ENCODE measurements at places on chromosomes 16 and 17. TPM values are rescaled to one million over a fixed set of nuclear protein-coding genes. Genes with fewer than 3 reads are reported as not detected.

GRCh38 chr16:86729686-86730085 is 151.3 kb downstream of the FOXL1 start:
- no peak for DNase-seq

DNA sequence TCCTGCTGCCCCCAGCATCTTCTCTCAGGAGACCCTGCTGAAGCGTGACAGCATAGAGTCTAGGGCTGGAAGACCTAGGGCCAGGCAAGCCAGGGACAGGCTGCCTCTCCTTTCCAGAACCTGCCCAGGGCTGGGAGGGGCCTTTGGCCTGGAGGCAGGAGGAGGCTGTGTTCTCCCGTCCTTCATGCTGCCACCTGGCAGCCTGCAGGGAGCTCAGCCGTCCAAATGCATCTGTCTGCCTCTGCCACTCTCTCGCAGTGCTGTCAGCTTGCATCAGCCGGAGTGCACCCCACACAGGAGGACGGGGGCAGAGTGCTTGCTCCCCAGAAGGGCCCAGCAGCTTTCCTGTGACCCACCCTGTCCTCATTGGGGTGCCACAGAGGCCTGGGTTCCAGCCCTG is 31.3 kb downstream of the ARHGAP23 start:
- DNase-seq: no peak

DNA sequence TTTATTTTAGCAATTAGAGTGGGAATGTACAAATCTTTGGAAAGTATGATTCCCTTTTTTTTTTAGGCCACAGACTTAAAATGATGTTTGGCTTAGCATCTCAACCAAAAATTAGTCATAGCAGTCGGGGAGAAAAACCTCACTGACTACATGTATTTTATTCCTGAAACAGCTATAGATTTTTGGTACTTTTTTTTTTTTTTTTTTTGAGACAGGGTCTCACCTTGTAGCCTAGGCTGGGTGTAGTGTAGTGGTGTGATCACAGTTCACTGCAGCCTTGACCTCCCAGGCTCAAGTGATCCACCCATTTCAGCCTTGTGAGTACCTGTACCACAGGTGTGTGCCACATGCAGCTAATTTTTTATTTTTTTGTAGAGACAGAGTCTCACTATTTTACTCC is 23.4 kb downstream of the RNFT1 start:
- no peak for DNase-seq

DNA sequence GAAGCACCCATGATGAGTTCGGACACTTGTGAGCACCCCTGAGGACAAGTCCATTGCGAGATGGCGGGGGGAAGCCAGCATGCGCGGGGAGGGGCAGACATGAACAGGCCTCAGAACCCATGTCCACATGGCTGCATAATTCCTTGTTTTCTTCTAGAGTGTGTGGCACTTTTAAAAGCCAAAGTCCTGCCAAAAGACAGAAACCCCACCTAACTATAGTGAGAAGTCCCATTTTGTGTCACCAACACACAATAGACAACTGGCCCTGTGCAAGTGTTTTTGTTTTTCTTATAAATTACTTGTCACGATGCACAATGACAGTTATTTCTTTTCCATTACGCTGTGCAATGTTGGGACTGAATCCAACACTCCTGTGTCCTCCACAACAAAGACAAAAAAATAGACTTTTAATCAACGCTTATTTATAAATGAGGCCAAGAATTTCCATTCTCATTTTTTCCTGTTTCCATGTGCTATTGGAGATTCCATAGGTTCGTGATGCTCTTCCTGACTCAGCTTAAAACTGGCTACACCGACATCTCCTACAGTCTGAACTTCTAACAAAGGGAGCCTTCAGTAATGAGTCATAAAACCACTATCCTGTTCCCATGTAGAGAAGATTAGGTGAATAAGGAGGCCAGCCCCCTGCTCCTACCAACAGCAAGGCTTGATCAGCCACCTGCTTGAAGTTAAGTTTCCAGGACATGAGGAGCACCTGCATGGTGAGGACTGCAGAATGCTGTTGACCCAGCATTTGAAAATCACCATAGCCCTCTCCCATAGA is 98.9 kb downstream of the ZNF423 start:
- DNase-seq: no peak

GRCh38 chr17:76594690-76595089 is 9.0 kb upstream of the ST6GALNAC2 start:
- DNase-seq: no peak

Gene CCDC78
- 0.97 TPM for total RNA-seq

Gene KRTAP3-1
- not detected for total RNA-seq

DNA sequence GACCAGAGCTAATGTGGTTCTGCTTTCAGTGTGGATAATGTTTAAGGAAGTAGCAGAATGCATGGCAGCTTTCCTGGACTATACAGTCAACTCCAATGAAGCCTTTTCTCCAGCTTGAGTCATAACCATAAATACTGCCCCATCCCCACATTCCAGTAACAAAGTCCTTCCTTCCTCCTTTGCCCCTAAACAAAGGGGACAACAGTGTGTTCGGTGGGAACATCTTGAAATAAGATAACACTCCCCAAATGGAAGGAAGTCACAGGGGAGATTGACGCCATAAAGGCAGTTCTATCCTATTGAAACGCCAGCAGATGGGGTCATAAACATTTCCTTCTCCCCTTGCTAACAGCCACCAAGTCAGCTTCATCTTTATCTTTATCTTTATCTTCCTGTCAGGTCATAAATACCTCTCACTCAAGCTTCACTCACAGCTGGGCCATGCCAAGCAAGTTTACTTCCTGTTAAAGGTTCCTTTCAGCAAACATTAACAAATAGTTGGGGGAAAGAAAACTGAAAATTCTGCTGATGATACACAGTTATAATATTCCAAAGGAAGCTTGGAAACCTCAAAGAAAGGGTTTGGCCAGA is 136.7 kb downstream of the SNX11 start:
- DNase-seq: no peak

GRCh38 chr17:21815352-21816063 is 123.2 kb downstream of the KCNJ18 start:
- DNase-seq: no peak

DNA sequence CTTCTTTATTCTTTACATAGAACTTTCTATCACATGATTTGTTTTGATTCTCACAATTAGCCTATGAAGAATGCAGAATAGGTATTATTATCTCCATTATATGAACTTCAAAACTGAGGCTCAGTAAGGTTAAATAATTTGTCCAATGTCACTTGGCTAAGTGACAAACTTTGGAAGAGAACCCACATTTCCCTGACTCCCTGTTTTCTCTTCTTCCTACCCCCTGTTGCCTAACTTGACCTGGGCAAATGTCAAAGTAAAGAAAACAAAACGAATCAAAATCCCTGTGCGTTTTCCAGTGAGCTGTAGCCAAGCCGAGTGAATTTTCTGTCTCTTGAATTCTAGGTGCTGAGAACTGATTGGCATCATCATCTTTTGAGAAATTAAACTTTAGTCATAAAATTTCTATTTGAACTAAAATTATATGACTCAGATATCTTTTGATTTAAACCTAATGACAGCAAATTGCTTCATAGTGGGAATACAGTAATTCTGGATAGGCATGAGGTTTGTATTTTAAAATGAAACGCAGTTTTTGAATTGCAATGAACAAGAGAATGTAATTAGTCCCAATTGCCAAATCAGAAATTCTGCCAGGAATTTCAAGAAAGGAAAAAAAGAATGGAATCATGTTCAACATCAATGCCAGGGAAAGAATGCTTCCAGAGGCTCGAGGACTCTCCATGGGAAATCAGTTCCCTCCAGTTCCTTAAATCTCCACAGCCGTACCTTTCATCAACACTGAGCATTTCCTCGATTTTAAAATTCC is 4.6 kb upstream of the NACA2 start:
- no peak for DNase-seq

DNA sequence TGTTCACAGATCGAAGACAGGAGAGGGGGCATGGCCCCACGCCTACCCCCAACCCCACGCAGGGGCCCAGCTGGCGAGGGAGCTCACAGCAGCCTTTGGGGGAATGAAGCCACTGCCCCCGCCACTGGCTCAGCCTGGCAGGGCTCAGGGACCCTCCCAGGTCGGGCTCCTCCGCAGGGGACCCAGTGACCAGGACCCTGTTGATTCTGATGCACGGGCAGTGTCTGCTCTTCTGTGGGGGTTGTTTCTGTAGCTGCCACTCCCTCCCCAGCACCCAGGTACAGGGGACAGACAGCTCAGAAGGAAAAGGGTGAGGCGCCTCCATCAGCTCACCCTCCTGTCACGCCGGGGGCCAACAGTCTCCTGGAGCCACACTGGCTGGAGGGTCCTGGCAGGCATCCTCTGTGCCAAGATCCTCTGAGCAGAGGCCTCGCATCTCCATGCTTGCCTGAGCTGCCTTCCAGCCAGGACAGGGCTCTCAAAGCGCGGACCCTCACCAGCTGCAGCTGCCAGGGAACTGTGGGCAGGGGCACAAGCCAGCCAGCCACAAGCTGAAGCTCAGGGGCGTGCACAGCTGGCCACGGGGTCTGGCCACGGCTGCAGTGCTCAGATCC is 49.1 kb downstream of the ZNF778 start:
- no peak for DNase-seq

DNA sequence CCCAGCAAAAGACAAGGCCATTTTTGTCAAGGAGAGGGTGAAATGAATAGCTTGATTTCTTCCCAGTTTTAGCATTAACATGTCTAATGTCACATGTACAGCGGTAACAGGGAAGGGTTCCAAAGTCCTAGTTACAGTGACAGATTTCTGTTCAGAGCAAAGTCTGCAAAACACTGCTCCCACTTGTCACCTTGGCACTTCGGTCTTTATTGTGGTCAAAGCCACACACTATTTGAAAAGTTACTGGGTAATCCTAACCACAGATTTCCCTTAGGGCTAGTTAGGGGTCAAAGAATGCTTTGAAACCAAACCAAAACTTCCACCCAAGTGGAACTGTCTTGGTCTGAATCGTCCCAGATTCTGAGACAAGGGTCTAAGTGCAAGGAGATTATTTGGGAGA is 455.6 kb downstream of the HS3ST3B1 start:
- DNase-seq: no peak

- DNase-seq: no peak
These were observed 7.6 kb downstream of the MYO18A start for GRCh38 chr17:29172589-29172988.

GRCh38 chr17:53570731-53571130 is 252.0 kb upstream of the KIF2B start:
- DNase-seq: no peak

- DNase-seq: peak; percentile 26
These were observed 384.3 kb upstream of the PSMD7 start for GRCh38 chr16:73912281-73912680.

Gene KLHL11
- 5.1 TPM for total RNA-seq

DNA sequence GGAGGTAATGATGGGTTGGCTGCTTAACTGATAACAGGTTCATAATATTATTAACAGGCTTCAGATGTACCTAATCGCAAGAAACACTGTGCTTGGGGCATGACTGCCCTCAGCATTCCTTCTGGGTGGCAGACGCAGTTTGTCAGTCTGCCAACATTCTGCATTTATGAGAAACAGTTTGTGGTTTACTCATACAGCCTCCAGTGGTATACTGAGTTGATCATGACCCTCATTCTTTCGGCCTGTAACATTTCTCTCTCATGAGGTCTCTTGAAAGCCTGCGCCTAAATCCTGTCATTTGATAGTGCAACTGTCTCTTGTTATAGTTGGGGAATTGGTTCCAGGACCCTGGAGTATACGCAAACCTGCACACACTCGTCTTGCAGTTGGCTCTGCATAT is 4.9 kb upstream of the RUSF1 start:
- no peak for DNase-seq

DNA sequence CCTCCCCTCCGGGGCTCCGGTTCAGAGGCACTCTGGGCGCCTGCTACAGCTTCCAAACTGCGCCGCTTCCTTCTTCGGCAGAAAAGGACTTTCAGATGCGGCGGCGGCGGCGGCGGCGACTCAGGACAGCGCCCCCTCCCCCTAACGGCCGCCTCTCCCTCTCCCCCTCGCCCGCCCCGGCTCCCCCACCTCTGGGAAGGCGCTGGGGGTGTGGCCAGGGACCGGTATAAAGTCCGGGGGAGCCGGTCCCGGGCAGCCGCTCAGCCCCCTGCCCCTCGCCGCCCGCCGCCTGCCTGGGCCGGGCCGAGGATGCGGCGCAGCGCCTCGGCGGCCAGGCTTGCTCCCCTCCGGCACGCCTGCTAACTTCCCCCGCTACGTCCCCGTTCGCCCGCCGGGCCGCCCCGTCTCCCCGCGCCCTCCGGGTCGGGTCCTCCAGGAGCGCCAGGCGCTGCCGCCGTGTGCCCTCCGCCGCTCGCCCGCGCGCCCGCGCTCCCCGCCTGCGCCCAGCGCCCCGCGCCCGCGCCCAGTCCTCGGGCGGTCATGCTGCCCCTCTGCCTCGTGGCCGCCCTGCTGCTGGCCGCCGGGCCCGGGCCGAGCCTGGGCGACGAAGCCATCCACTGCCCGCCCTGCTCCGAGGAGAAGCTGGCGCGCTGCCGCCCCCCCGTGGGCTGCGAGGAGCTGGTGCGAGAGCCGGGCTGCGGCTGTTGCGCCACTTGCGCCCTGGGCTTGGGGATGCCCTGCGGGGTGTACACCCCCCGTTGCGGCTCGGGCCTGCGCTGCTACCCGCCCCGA is at the start of gene IGFBP4:
Gene IGFBP4, plus strand, starts transcription at position 255 of the 792 bp plus-strand sequence. Its CDS starts 286 bp downstream, at position 541.
- peak; percentile 87 for DNase-seq

GRCh38 chr16:88777471-88778270 is 7.3 kb downstream of the PIEZO1 start:
- no peak for DNase-seq

GRCh38 chr16:76899767-76900166 is 291.2 kb upstream of the MON1B start:
- DNase-seq: no peak

GRCh38 chr16:52861614-52862022 is 191.1 kb downstream of the CHD9NB start:
- DNase-seq: no peak

DNA sequence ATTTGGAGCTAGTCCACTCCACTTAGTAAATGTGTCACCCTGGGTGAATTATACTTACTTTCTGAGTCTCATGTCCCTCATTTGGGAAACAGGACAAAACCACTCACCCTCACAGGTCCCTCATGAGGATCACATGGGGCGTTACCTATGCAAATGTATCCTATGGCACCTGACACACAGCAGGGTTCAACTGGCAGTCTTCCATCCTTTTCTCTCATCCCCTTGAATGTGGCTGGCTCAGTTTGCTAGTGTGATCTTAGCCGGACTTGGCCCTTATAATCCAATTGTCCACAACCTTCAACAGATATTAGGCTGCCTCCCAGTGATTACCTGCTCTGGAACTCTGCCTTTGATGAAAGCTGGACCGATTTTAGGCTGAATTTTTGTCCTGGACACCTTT is 308.8 kb downstream of the MAP2K6 start:
- DNase-seq: no peak

All from right cardiac atrium (tissue), 5 donors.